ENCODE measurements at places on chromosomes 11 and 22. TPM values are rescaled to one million over a fixed set of nuclear protein-coding genes. Genes with fewer than 3 reads are reported as not detected.

Gene CREB3L1
- 19.2 TPM for total RNA-seq

Gene SNX32
- total RNA-seq, result 4.0 TPM

Gene KIRREL3
- total RNA-seq, result 0.60 TPM

Gene MRGPRE
- not detected for total RNA-seq

Gene MFRP
- not detected for total RNA-seq

Gene DMC1
- total RNA-seq, result 6.9 TPM

Gene PHF21B
- total RNA-seq, result under 0.01 TPM

Gene NAALAD2
- total RNA-seq, result 0.47 TPM

Gene TRAPPC4
- 98.2 TPM for total RNA-seq

Gene KRTAP5-2
- not detected for total RNA-seq

Gene ABCC8
- not detected for total RNA-seq

Gene C11orf87
- total RNA-seq, result 0.16 TPM

Gene OR52H1
- total RNA-seq, result 0.63 TPM

Gene VSIG10L2
- 0.09 TPM for total RNA-seq

Gene PHETA2
- 20.0 TPM for total RNA-seq

Gene ROBO4
- total RNA-seq, result 1.1 TPM

Gene CD248
- 168 TPM for total RNA-seq

Gene KBTBD4
- total RNA-seq, result 31.3 TPM

Gene OR6A2
- total RNA-seq, result 0.09 TPM

Gene CARD18
- total RNA-seq, result not detected

Gene P4HA3
- total RNA-seq, result 2.9 TPM

Gene NRIP3
- total RNA-seq, result 3.0 TPM

Gene ATG2A
- total RNA-seq, result 10.1 TPM

Gene BAIAP2L2
- 0.69 TPM for total RNA-seq

Gene MPZL2
- under 0.01 TPM for total RNA-seq

Gene ADM
- 183 TPM for total RNA-seq

Gene SOX6
- total RNA-seq, result 0.32 TPM

Gene RPS3
- 3,828 TPM for total RNA-seq

Gene ANO9
- total RNA-seq, result under 0.01 TPM

Gene SLC22A25
- total RNA-seq, result not detected

Gene C11orf52
- not detected for total RNA-seq

Gene SYT13
- not detected for total RNA-seq

Gene FCHSD2
- total RNA-seq, result 5.3 TPM

Gene PITPNB
- total RNA-seq, result 19.7 TPM

Gene CADM1
- 4.6 TPM for total RNA-seq

Gene TTC17
- total RNA-seq, result 90.8 TPM

Gene GP1BB
- 0.79 TPM for total RNA-seq

Gene RNF121
- total RNA-seq, result 33.4 TPM

Gene SLC5A4
- total RNA-seq, result not detected

Gene APOBEC3F
- 6.1 TPM for total RNA-seq

Gene MMP8
- under 0.01 TPM for total RNA-seq

Gene E2F8
- total RNA-seq, result not detected

Gene APOBEC3G
- total RNA-seq, result 21.6 TPM

Gene FAM180B
- total RNA-seq, result 0.09 TPM

Gene CRYBB3
- total RNA-seq, result not detected

Gene TPBGL
- not detected for total RNA-seq

Gene OR10AG1
- total RNA-seq, result not detected

Gene ANKK1
- 0.17 TPM for total RNA-seq

Gene TREH
- under 0.01 TPM for total RNA-seq

Gene MICALL1
- 10.2 TPM for total RNA-seq

Gene LRRN4CL
- total RNA-seq, result 36.9 TPM

Gene PDE3B
- total RNA-seq, result 4.6 TPM

Gene ANGPTL5
- total RNA-seq, result 0.63 TPM

Gene RAB38
- 1.1 TPM for total RNA-seq
